KBM-7 (cell line): ENCODE measurements at places on chromosomes 6 and 20.

GRCh38 chr6:165059032-165059431 lies 250.4 kb downstream of the C6orf118 start:
- no peak for DNase-seq

DNA sequence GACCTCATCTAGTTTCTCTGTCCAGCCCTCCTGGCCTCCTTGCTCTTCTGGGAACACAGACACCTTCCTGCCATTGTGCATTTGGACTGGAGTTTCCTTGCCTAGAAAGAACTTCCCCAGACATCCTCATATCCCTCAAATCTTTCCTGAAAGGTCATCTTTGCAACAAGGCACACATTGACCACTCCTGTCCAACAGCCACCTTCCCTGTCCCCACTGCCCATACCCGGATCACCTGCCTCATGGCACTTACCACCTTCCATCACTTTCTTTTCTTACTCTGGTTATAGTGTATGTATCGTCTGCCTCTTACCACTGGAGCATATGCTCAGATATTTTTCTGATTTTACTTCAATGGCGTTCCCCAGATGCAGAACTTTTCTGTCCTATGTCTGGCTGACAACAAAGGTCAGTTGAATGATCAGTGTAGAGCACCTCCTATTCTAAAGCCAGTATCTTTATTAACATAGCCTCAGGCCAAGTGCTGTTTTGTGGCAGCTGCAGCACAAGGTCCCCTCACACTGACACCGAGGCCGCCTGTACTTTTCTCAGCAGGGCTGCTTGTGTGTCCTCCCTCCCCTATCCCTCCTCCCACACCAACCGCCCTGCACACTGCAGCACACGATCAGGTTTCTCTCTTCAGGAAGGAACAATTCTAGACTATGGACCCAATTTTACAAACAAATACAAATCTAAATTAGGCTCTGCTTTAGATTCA lies 4.1 kb downstream of the HLA-C start:
- DNase-seq, result no peak

GRCh38 chr20:44400970-44401769 lies 45.7 kb downstream of the HNF4A start:
- no peak for DNase-seq

DNA sequence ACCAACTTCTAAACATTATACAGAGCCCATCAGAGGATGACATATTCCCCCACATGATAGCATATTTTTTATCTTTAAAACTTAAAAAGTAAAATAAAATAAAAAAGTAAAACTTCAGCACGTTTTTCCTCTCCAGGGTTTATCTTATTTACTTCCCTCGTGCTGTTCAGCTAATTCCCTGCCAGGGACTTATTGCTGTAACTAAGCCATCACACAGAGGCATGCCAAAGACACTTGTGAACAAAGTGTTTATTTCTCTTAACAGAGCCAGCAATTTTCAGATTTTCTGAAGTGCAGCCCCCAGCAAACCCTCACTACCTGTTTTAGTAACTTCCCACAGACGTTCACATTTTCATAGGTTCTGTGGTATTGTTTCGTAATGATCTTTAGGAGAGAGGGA lies 293.8 kb downstream of the ZNF217 start:
- DNase-seq, result no peak

- DNase-seq, result no peak
Observed at GRCh38 chr6:14456941-14457340, 339.4 kb downstream of the CD83 start.

GRCh38 chr6:162973151-162973872 lies 245.5 kb downstream of the PACRG start:
- DNase-seq, result no peak

DNA sequence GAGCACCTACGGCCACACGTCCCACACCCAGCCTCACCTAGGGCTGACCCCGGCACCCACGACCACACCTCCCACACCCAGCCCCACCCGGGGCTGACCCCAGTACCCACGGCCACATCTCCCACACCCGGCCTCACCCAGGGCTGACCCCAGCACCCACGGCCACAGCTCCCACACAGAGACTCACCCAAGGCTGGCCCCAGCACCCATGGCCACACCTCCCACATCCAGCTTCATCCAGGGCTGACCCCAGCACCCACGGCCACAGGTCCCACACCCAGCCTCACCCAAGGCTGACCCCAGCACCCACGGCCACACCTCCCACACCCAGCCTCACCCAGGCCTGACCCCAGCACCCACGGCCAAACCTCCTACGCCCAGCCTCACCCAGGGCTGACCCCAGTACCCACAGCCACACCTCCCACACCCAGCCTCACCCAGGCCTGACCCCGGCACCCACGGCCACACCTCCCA lies 36.7 kb downstream of the NINL start:
- DNase-seq, result no peak

DNA sequence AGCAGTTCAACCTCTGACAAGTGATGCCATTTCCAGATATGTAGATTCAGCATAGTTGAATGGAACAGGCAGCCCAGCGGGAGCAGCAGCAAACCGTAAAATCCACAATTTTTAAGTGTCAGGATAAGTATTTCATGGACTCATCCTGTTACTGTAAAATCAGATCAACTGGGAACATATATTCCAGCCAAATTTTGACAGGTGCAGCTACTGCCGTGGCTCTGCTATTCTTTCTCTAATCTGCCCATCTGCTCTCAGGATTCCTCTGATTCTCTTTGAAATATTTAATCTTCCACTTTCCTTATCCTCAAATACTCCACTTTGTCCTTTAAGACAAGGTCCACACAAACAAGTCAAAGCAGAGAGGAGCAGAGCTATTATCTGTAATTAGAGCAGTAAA lies 245.4 kb upstream of the ASCC3 start:
- no peak for DNase-seq

GRCh38 chr6:12785921-12786320 lies 69.4 kb downstream of the PHACTR1 start:
- DNase-seq, result no peak

DNA sequence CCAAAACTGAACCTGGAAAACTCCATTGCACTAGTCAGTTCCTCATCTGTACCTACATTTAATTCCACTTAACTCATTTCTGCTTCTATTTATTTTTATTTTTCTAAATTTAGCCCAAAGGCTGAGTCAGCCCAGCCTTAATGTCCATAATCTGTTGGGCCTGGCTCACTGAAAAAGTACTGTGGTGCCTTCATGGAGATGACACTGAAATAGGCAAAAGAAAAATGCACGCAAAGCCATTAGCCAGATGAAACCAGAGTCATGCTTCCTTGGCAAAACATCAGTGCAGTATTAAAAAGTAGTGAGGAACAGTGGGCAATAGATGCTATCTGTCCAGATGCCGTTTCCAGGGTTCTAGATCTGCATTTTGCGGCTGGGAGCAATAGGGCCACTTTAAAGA lies 14.7 kb upstream of the PLCB4 start:
- DNase-seq, result no peak

DNA sequence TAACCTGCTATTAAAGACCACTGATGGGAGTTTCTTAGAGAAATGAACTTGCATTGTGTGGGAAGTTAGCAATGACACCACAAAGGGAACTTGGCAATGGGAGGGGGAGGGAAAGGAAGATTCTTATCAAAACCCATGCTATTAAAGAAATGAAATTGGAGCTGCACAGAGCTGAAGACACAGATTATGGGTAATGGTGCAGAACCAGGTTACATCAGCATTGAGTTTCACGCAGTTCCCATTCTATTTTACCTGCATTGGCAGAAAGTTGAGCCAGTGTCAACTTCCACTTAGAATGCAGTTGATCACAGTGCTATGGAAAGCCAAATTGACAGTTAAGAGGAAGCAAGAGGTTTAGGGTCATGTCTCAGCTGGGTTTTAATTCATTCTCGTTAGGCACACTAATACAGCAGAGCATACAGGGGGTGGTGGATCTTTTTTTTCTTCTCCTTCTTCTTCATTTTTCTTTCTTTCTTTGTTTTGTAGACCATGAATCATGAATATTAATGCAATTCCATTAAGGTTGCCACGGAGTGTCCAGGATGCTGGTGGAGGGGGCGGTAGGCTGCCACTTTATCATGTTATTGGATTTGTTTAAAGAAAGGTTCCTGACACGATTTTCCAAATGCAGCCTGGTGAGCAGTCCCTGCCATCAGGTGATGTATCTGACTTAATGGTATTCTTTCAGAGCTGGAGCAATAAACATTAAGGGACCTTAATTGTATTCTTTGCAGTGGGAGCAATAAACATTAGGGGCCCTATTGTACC lies 1092.0 kb upstream of the MAP3K7 start:
- DNase-seq, result no peak

DNA sequence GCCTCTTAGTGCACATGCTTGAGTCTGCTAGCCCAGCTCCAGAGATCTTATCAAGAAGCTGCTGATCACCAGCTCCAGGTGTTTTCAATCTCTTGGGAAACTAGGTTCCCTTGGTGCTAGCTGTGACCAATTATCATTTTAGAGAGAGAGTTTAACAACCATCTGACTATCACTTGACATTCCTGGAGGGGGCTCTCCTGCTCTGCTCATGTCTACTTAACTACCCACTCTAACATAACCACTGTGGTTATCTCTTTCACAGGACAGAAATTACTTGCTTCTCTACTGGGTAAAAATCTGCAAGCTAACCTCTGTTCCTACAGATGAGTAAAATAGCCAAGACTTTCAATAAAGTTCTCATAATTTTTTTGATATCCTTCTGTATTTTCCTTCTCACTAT lies 823.4 kb upstream of the GJE1 start:
- DNase-seq, result peak; percentile 35

- no peak for DNase-seq
Observed at GRCh38 chr6:112005013-112005371, 48.9 kb upstream of the CCN6 start.

GRCh38 chr6:165183496-165184140 lies 125.8 kb downstream of the C6orf118 start:
- DNase-seq, result no peak

DNA sequence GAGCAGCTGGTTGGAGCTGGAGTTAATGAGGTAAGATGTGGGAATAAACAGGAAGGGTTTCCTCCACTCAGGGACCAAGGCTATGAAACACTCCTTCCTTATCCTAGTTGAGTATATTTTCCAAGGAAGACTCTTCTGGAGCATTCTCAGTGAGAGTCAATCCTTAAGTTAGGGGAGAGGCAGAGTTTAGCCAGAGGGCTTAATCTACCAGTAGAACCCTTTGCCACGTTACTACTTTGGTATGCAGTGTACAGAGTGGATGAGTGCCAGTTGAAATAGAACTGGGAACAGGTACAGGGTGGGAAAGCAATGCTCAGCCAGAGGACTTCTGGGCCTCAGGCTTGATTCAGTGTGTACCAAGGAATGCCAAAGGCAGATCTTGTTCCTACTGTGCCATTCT lies 114.3 kb downstream of the UBE3D start:
- DNase-seq, result no peak

- no peak for DNase-seq
Observed at GRCh38 chr6:76247527-76247926, 175.1 kb upstream of the IMPG1 start.

GRCh38 chr6:169473663-169474062 lies 220.0 kb upstream of the THBS2 start:
- DNase-seq, result no peak

DNA sequence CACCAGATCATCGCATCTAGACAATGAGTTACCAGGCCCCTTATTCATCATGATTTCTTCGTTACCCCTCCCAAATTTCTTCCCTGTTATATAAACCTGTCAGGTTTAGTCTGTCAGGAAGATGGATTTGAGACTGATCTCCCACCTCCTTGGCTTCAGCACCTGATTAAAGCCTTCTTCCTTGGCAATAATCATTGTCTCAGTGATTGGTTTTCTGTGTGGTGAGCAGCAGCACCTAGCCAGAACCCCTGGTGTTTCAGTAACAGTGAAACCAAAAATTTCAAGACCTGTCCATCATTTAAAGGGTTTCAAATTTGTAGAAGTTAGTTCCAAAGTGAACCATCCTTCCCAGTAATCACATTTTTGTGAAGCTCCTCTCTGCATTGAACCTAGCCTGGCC lies 209.8 kb upstream of the GJE1 start:
- DNase-seq, result no peak

GRCh38 chr6:135974426-135974825 lies 122.9 kb downstream of the PDE7B start:
- no peak for DNase-seq

- DNase-seq, result peak; percentile 70
Observed at GRCh38 chr6:158803733-158804143, 15.4 kb downstream of the EZR start.

- peak; percentile 67 for DNase-seq
Observed at GRCh38 chr6:32047855-32048766, 9.9 kb downstream of the CYP21A2 start.

GRCh38 chr6:152682141-152682540 lies 15.6 kb upstream of the MYCT1 start:
- DNase-seq, result no peak

GRCh38 chr6:9927275-9927674 lies 487.6 kb downstream of the TFAP2A start:
- DNase-seq, result no peak
